ENCODE measurements at places on chromosomes 3 and 15. TPM values are rescaled to one million over a fixed set of nuclear protein-coding genes. Genes with fewer than 3 reads are reported as not detected.
A peak's percentile ranks its signal among the peaks of the same experiment; 100 is the strongest.

DNA sequence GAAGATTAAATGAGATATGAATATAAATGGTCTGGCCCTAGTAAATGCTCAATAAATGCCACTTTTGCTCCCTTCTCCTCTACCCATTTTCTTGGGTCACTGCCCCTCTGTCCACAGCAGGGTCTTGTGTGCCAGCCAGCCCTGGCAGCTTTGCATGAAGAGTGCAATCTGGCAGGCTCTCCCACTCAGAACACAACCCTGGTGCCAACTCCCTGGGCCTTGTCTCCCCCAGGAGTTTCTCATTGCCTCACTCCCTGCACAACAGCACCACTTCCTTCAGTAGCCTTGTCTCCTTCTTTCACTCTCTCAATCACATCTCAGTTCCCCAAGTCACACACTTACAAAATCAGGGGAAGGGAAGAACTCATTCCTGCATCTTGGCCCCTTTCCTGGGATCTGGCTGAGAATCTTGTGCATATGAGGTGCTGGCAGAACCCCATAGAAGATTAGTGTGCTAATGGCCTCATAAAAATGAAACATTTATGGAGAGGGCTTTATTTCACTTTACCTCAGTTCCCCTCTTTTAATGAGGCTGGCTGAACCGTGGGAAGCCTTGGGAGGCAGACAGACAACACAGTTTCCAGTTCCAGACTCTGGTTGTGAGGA is 445.9 kb upstream of the PROK2 start:
- no peak for DNase-seq

GRCh38 chr3:108152274-108152673 is 61.4 kb upstream of the CD47 start:
- DNase-seq: no peak

DNA sequence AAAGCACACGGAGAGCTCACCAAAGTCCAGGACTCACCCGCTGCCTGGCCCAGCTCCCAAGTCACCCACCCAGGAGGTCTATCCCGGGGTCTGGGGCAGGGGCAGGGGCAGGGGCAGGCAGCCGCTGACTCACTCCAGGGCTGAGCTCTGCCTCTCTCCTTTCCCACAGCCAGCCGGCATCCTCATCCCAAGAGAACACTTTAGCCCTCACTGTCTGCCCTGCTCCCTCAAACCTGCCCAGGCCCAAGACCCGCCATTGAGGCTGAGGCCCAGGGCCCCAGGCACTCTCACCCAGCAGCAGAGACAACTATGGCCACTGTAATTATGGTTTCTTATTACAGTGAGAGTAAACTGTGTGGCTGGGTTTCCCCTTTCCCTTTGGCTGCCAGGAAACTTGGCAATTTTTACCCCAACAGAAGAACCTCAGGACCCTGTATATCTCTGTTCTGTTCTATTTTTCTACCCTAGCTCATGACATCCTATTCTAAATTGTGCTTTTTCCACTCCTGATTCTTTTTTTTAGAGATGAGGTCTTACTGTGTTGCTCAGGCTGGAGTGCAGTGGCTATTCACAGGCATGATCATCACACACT is 53.0 kb downstream of the IQSEC1 start:
- no peak for DNase-seq

DNA sequence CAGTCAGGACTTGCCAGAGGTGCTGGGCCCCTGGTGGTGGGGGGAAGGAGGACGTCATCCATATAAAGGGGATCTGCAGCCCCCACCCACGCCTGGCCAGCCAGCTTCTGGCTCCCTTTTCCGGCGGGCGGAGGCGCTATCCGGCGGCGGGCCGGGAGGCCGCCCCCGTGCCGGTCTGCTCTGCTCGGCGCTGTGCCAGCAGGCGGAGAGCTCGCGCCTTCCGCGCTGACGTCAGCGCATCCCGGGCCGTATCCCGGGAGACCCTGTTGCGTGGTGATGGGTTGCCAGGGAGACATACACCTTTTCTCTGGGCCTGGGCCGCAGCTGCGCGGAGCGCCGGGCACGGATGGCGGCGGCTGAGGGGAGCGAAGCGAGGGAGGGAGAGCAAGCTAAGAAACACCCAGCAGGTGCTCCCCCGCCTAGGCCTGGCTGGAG is 1.1 kb downstream of the FAM131A start:
- DNase-seq: peak; percentile 94

- no peak for DNase-seq
Measured at GRCh38 chr3:178352326-178353005, 183.8 kb upstream of the KCNMB2 start.

DNA sequence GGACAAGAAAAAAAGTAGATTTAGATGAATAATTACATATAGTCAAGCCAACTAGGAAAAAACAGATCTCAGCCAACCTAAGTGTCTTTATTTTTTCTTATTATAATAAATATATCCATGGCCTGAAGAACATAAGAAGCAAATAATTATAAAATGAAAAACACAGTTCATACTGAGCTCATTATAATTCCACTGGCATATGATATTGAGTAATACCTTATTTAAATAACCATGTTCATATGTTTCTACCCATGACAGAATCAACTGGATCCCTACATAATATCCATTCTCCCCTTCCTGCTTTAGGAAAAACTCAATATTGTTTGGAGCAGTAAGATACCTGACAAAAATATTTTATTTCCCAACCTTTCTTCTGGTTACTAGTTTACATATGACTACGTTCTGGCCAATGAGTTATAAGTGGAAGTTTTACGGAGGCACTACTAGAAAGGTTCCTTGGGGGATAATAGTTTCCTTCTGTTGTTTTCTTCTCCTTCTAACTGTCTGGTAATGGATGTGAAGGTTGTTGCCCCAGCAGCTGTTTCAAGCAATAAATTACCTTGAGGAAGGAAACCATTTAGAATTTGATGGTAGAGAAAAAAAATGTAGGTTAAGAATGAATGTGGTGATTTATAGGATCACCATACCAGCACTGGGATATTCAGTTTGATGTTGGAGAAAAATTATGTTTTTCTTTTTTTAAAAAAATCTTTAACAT is 184.1 kb upstream of the MBNL1 start:
- DNase-seq: no peak

TBL1XR1 gene
- polyA plus RNA-seq: 31.4 TPM

Data from right cardiac atrium (tissue), 5 donors.